SJCRH30 (cell line): ENCODE measurements at places on chromosomes 16 and 17. TPM values are rescaled to one million over a fixed set of nuclear protein-coding genes. Genes with fewer than 3 reads are reported as not detected.

DNA sequence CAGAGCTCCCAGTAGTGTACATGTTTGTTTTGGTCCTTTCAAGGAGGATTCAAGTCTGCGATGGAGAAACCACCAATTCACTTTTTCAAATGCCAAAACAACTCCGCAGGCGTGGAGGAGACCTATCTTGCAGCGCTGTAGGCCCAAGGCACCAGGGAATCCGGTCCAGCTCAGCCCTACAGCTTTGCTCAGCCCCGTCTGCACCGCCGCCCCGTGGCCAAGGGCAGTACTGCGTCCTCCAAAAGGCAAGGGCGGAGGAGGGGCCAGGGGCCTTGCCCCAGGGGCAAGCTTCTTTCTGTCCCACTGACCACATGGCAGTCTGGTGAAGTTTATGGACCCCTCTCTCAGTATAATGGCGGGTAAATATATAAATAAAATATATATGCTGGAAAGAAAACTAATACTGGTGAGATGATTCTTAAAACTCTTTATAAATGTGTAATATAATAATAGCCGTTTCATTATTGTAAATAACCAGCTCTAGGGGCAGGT, 709 bp upstream of the CD300LG start:
- H3K27me3 ChIP-seq, result peaks cover 22% of the 10 kb centered on the region
- peaks cover 2% of the 10 kb centered on the region; the same call in 1 of the 2 replicates for H3K4me1 ChIP-seq
- H3K4me3 ChIP-seq, result no peak overlapping the region

DNA sequence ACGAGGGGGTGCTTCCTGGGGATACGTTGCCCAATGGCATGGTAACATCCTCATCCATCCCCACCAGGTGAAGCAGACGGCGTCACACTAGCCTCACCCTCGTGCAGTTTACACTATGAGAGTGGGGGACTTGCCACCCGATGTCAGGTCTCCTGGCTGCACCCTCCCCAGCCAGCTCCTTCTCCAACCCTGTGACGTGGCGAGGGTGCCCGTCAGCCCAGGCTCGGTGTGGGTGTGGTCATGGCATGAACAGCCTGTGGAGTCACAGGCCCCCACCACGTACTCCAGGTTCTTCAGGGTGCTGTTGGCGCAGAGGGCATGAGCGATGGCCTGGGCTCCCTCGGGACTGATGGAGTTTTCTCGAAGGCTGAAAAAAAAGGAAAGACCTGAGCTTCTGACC, 28.3 kb downstream of the NLRC3 start:
- DNase-seq, result no peak
- H3K27ac ChIP-seq, result no peak overlapping the region
- H3K4me1 ChIP-seq, result no peaks in the 10 kb centered on the region
- H3K27me3 ChIP-seq, result no peaks in the 10 kb centered on the region
- no peak overlapping the region for H3K4me3 ChIP-seq

- no peak overlapping the region for H3K27ac ChIP-seq
- H3K4me1 ChIP-seq, result no peaks in the 10 kb centered on the region
- H3K4me3 ChIP-seq, result no peak overlapping the region
- H3K36me3 ChIP-seq, result no peaks in the 10 kb centered on the region
These were observed 277.7 kb downstream of the UTP18 start for GRCh38 chr17:51537996-51538550.

DNA sequence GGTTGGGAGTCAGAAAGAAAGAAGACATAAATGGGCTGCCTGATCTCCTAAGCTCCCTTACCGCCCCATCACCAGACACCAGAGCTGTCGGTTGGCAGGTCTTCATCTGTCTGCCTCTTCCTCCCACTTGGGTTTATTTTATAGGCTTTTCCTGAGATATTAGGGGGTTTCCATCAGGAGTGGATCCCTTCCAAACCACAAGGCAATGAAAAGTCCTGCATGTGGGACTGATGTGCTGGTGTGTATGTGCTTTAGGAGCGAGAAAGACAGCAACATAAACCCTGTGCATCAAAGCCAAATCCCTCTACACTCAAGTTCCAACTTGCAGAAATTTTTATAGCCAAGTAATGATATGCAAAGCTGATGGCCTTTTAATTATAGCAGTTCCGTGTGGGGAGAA, 389.5 kb downstream of the SLC39A11 start:
- no peak for DNase-seq
- H3K4me1 ChIP-seq, result no peaks in the 10 kb centered on the region
- H3K4me3 ChIP-seq, result no peak overlapping the region
- peaks cover 13% of the 10 kb centered on the region; the same call in 1 of the 2 replicates for H3K27me3 ChIP-seq

DNA sequence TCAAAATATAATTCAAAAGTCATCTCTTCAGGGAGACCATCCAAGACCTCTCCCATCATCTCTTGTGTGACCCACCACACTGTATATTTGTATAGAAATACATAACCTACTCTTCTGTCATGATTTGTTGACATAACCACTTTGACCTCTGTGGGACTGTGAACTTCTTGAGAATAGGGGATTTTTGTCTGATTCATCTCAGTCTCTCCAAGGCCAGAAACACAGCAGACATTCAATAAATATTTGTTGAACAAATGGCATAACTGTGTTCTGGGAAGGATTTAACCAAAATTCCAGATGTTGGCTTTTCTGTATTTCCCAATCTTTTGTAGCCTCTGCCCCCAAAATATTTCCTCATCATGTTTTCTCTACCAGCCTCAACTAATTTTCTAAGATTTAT, 169.7 kb downstream of the CDH11 start:
- no peak for DNase-seq
- peaks cover 20% of the 10 kb centered on the region for H3K36me3 ChIP-seq
- no peak overlapping the region for H3K4me3 ChIP-seq
- no peak overlapping the region for H3K27ac ChIP-seq
- no peaks in the 10 kb centered on the region for H3K27me3 ChIP-seq

DNA sequence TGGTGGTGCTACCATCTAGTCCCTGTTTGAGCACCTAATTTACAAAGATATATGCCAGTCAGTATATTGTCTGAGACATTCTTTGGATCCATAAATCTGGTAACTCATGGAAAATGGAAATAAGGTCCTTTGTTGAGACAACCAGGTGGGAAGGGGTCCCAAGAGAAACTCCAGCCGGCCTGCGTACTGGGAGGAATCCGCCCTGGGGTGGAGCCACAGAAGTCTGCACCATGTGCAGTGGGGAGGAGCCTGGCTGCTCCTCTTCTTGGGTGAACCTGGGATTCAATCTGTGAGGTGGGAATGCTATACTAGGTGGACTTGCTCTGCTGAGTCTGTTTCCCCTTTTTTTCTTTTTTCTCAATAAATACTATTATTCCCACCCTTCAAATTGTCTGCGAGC, 339.2 kb upstream of the TNRC6C start:
- H3K36me3 ChIP-seq, result no peaks in the 10 kb centered on the region
- no peak overlapping the region for H3K27ac ChIP-seq
- H3K4me3 ChIP-seq, result no peak overlapping the region
- no peak for DNase-seq

GRCh38 chr17:80182845-80183223, 13.0 kb downstream of the CARD14 start:
- no peak for DNase-seq
- peaks cover 30% of the 10 kb centered on the region for H3K27me3 ChIP-seq
- no peaks in the 10 kb centered on the region for H3K36me3 ChIP-seq
- H3K4me1 ChIP-seq, result peaks cover 15% of the 10 kb centered on the region
- H3K27ac ChIP-seq, result no peak overlapping the region

DNA sequence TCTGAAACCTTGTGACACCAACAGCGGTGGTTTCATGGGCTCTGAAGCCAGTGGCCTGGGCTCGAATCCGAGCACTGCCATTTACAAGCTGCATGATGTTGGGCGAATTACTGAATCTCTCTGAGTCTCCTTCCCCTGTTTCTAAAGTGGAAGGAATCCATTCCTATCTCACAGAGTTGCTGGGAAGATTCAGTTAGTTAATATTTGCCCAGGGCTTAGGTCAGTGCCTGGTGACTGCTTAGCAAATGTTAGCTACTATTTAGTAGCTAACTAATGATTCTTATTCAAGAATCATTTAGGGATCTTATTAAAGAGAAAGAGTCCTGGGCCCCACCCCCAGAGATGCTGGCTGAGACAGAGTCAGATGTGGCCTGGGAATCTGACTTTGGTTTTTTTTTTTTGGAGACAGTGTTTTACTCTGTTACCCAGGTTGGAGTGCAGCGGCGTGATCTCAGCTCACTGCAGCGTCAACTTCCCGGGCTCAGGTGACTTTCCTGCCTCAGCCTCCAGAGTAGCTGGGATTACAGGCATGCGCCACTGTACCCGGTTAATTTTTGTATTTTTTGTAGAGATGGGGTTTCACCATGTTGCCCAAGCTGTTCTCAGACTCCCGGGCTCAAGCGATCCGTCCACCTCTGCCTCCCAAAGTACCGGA, 33.6 kb upstream of the RAI1 start:
- peaks cover 7% of the 10 kb centered on the region for H3K4me1 ChIP-seq
- no peak overlapping the region for H3K27ac ChIP-seq
- no peak overlapping the region for H3K4me3 ChIP-seq
- H3K27me3 ChIP-seq, result no peaks in the 10 kb centered on the region
- no peaks in the 10 kb centered on the region for H3K36me3 ChIP-seq

- H3K27ac ChIP-seq, result peak overlapping the region; percentile 95
- peak overlapping the region; percentile 54 for H3K4me3 ChIP-seq
- no peaks in the 10 kb centered on the region for H3K27me3 ChIP-seq
- H3K4me1 ChIP-seq, result peaks cover 41% of the 10 kb centered on the region
These were observed 30.6 kb downstream of the METRNL start for GRCh38 chr17:83109793-83110645.

- H3K36me3 ChIP-seq, result peaks cover 45% of the 10 kb centered on the region
- H3K4me1 ChIP-seq, result no peaks in the 10 kb centered on the region; the same call in 1 of the 2 replicates
- DNase-seq, result peak; percentile 35
- no peak overlapping the region for H3K27ac ChIP-seq
These were observed 33.8 kb downstream of the GTF3C1 start for GRCh38 chr16:27515874-27516353.

DNA sequence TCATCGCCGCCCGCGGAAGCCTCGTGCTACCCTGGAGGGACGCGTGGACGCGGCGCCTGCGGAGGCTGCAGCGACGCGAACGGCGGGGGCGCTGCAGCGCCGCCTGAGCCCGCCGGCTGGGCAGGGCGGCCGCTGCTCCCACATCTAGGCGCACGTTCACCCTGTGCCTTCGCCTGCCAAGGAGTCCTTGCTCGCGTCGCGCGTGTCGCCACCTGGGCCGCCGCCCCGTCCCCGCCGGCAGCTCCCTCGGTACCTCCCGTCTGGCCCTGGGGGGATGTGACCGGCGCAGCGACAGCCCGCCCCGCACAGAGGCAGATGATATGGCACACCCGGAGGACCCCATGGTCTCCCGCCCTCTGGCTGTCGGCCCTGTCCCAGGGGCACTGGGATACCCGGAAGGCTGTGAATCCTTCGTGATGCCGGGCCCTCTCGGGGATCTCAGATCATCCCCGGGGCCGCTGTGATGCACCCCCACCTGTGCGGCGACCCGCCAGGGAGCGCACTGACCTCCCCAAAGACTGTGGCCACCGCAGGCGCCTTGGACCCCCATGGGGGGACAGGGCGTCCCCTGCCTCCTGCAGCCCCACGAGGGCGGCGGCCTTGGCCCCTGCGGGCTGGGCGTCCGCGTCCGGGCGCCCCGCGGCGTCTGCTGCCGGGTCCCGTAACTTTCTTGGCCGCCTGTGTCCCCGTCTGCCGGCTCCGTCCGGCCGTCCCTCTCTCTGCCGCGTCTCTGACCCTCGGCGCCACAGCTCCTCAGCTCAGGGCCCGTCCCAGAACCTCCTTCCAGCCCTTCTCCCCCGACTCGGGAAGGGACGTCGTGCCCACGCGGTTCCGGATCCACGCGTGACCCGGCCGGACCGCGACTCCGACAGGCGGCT, 689 bp upstream of the TBC1D24 start:
- peak overlapping the region; percentile 36; the same call in 1 of the 2 replicates for H3K27ac ChIP-seq
- peaks cover 27% of the 10 kb centered on the region for H3K4me1 ChIP-seq
- no peak for DNase-seq

- no peaks in the 10 kb centered on the region; the same call in 1 of the 2 replicates for H3K4me1 ChIP-seq
- H3K27ac ChIP-seq, result no peak overlapping the region
- H3K36me3 ChIP-seq, result 0 out of 2 replicates have a peak, but pooled peaks cover 2% of the 10 kb centered on the region
These were observed 4.3 kb downstream of the CTU2 start for GRCh38 chr16:88710556-88710955.

GRCh38 chr16:30892670-30893416, 1.0 kb downstream of the BCL7C start:
- no peaks in the 10 kb centered on the region for H3K27me3 ChIP-seq
- H3K4me3 ChIP-seq, result peak overlapping the region; percentile 92
- peaks cover 5% of the 10 kb centered on the region; the same call in 1 of the 2 replicates for H3K4me1 ChIP-seq
- H3K27ac ChIP-seq, result no peak overlapping the region
- peaks cover 3% of the 10 kb centered on the region; the same call in 1 of the 2 replicates for H3K36me3 ChIP-seq

DNA sequence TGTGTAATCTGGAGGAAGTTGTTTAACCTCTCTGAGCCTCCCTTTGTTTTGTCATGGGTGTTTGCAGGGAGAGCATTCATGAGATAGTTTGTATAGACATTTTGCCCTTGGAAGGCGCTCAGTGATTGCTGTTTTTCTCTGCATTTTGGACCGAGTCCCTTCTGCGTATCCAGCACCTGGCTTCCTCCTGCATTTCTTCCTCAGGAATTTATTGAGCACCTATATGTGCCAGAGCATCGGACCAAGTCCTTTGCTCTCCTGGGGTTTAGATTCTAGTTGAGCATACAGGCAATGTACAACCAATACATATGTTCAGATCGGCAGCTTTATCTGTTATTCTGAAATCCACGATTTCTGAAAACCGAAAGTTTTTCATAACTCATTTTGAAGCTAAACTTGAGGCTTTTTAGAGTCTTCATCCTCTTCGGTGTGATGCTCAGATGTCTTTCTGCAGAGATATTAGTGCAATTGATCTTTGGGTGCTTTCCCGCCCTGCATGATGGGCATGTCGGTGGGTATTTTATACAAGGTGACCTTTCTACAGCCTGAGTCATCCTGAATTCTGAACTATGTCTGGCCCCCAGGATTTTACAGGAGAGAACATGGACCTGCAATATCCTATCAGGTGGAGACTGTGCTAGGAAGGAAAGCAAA, 4.1 kb downstream of the IL4R start:
- peaks cover 36% of the 10 kb centered on the region for H3K4me1 ChIP-seq
- no peaks in the 10 kb centered on the region for H3K27me3 ChIP-seq
- no peak overlapping the region; the same call in 1 of the 2 replicates for H3K27ac ChIP-seq

GRCh38 chr17:76840443-76840767, 27.8 kb upstream of the MGAT5B start:
- H3K4me1 ChIP-seq, result no peaks in the 10 kb centered on the region
- H3K27me3 ChIP-seq, result peaks cover 58% of the 10 kb centered on the region
- no peak for DNase-seq
- H3K27ac ChIP-seq, result no peak overlapping the region
- H3K36me3 ChIP-seq, result no peaks in the 10 kb centered on the region

DNA sequence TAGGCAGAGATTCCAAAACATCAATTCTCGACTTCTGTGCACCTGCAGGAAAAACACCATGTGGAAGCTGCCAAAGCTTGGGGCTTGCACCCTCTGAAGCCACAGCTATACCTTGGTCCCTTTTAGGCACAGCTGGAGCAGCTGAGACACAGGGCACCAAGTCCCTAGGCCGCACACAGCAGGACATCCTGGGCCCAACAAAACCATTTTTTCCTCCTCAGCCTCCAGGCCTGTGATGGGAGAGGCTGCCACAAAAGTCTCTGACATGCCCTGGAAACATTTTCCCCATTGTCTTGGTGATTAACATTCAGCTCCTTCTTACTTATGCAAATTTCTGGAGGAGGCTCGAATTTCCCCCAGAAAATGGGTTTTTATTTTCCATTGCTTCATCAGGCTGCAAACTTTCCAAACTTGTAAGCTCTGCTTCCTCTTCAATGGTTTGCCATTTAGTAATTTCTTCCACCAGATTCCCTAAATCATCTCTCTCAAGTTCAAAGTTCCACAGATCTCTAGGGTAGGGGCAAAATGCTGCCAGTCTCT, 24.3 kb upstream of the COL1A1 start:
- no peaks in the 10 kb centered on the region for H3K36me3 ChIP-seq
- no peak overlapping the region for H3K4me3 ChIP-seq
- H3K27ac ChIP-seq, result no peak overlapping the region

Gene NUPR1
- total RNA-seq, result not detected in 2 replicates

Gene SLC6A2
- not detected in 2 replicates for total RNA-seq

Gene WNK4
- 0.18 and 0.32 TPM in 2 replicates for total RNA-seq

Gene KRT24
- not detected in 2 replicates for total RNA-seq

Gene EME1
- 18.4 and 20.8 TPM in 2 replicates for total RNA-seq

Gene SDR42E2
- not detected in 2 replicates for total RNA-seq

Gene KRTAP4-4
- total RNA-seq, result not detected in 2 replicates
